ENCODE measurements at places on chromosomes 4 and X. TPM values are rescaled to one million over a fixed set of nuclear protein-coding genes. Genes with fewer than 3 reads are reported as not detected.

Gene TRIM60
- not detected for total RNA-seq

Gene EPHA5
- total RNA-seq, result not detected

Gene PCYT1B
- total RNA-seq, result 0.25 TPM

Gene CSAG1
- not detected for total RNA-seq

Gene C1QTNF7
- not detected for total RNA-seq

Gene NUDT10
- total RNA-seq, result 0.33 TPM
